ENCODE measurements at places on chromosomes 12 and 14. TPM values are rescaled to one million over a fixed set of nuclear protein-coding genes. Genes with fewer than 3 reads are reported as not detected.

- H3K36me3 ChIP-seq: no peaks in the 10 kb centered on the region
- H3K27me3 ChIP-seq: no peaks in the 10 kb centered on the region
- DNase-seq: no peak
- H3K27ac ChIP-seq: no peak overlapping the region
- H3K4me1 ChIP-seq: no peaks in the 10 kb centered on the region
These were observed 41.9 kb downstream of the SLC38A4 start for GRCh38 chr12:46783871-46784270.

DNA sequence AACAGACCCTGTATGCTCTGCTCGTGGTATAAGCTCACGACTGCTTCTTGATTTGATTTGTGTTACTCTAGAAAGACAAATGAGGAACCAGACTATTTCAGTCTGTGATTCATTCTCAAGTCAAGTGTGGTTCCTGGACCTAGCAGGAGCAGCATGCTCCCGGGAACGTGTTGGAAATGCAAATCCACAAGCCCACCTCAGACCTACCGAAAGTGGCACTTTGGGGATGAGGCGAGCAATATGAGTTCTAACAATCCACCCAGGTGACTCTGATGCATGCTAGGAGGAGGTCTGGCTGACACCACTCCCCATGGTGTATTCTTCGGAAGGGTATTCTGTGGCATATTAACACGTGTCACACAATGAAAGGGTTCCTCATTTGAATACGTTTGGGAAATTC is 59.5 kb upstream of the TMX1 start:
- H3K27ac ChIP-seq: no peak overlapping the region
- no peaks in the 10 kb centered on the region for H3K36me3 ChIP-seq
- no peaks in the 10 kb centered on the region for H3K27me3 ChIP-seq
- no peaks in the 10 kb centered on the region for H3K4me1 ChIP-seq

The SCN8A gene
- 1.2 TPM for polyA plus RNA-seq

DNA sequence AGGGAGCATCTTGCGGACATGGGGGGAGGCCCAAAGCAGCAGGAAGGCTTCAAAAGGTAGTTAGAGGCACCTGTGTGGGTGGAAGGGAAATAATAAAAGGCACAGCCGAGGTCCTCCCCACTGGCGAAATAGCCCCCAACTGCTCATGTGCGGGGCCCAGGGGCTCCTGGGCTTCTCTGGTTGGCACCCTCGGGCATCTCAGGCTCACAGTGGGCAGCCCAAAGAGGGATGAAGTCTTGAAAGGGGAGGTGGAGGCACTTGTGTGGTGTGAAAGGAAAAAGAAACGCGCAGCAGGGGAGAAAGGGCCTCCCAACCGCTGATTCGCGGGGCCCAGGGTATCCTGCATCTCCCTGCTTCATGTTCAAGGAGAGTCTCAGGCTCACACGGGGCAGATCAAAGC is 579.4 kb downstream of the ALG10 start:
- H3K27ac ChIP-seq: no peak overlapping the region
- H3K4me1 ChIP-seq: no peaks in the 10 kb centered on the region
- no peak overlapping the region for H3K4me3 ChIP-seq
- DNase-seq: no peak
- H3K27me3 ChIP-seq: no peaks in the 10 kb centered on the region

- H3K27ac ChIP-seq: no peak overlapping the region
- DNase-seq: no peak
These were observed 62.4 kb downstream of the UBR7 start for GRCh38 chr14:93269341-93270068.
